ENCODE measurements at places on chromosomes 5 and 9.

- no peak for DNase-seq
Observed at GRCh38 chr9:136013524-136014034, 52.4 kb upstream of the UBAC1 start.

GRCh38 chr5:151595411-151595826 is 4.3 kb upstream of the FAT2 start:
- no peak for DNase-seq

DNA sequence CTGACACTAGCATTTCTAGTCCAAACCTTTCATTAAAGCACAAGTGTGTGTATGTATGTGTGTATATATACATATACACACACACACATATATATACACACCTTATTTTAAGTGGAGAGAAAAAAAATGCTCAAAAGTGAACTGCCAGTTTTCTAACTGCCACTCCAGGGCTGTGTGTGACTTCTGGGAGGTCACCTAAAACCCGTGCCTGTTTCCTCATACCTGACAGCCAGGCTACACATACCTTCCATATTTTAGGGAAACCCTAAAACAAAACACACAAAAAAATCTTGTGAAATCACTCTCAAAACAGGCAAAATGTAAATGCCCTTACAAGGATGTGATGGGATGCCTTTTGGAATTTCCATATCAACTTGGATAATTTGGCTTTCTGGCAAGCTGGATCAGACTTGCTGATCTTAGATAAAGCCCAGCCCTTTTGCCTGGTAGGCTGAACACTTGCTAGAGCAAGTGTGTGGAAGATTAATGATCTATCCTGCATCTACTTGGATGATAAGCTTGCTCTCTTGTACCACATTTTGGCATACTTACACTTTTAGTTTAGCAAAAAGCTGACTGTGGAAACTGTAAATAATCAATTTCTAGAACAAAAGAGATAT is 127.8 kb downstream of the GNAQ start:
- DNase-seq: no peak

- DNase-seq: no peak
Observed at GRCh38 chr5:35623991-35624390, 6.3 kb downstream of the SPEF2 start.

DNA sequence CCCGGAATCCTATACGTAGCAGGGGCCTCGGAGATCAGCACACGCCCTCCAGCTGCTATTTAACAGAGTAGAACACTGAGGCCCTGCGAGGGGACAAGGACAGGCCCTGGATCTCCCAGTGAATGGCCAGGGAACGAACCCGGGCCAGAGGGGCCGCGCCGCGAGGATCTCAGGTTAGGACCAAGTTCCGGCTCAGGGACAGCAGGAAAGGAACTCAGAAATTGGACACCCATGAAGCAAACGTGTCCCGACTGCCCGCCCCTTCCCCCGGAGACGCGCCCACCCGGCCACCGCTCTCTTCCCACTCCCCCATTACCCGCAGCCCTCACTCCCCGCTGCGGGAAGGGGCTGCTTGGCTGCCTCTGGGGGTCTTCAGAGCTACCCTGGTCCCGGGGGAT is 1.0 kb upstream of the FOXE1 start:
- no peak for DNase-seq

GRCh38 chr9:28363151-28363562 is 789.9 kb upstream of the C9orf72 start:
- no peak for DNase-seq

- DNase-seq: no peak
Observed at GRCh38 chr5:100175346-100175745, 359.8 kb upstream of the FAM174A start.

GRCh38 chr5:44860267-44860666 is 51.5 kb downstream of the MRPS30 start:
- no peak for DNase-seq

DNA sequence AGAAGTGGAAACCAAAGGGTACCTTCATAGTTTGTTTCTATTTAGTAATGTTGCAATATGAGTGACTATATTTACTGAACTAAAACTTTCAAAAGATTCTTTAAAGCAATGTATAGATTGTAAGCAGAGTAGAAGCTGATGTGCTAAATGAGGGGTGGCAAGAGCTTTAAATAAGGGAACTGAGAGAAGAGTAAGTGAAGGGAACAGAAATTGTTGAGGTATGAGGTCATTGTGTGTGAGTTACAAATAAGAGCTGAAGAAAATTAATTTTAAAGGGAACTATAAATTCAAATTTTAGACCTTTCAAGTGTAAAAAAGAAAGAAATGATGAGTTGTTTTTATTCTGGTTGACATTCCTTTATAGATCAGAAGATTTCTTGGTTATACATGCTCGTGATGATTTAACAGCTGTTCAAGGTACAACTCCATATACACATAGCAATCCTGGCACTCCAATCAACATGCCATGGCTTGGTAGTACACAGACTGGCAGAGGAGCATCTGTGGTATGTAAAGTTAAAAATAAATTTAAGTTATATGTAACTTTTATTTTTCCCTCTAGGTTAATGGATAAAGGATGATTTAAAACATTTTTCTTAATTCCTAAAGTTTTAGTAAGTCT is 135.1 kb upstream of the TNFAIP8 start:
- DNase-seq: no peak

DNA sequence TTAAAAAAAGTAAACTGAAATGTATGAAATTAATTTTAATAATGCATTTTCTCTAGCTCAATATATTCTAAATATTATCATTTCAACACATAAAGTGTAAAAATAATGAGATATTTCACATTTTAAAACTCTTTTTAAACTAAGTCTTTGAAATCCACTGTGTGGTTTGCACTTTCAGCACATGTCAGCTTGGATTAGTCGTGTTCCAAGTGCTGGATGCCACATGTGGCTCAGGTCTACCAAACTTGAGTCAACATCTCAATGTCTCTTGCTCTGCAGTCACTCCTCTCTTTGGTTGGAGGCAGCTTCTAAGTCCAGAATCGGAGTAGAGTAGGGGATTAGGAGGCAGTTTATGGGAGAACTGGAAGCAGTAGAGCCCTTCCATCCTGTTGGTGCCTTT is 173.7 kb upstream of the ANKRD55 start:
- DNase-seq: no peak

- DNase-seq: no peak
Observed at GRCh38 chr5:107523029-107523680, 147.6 kb downstream of the EFNA5 start.

DNA sequence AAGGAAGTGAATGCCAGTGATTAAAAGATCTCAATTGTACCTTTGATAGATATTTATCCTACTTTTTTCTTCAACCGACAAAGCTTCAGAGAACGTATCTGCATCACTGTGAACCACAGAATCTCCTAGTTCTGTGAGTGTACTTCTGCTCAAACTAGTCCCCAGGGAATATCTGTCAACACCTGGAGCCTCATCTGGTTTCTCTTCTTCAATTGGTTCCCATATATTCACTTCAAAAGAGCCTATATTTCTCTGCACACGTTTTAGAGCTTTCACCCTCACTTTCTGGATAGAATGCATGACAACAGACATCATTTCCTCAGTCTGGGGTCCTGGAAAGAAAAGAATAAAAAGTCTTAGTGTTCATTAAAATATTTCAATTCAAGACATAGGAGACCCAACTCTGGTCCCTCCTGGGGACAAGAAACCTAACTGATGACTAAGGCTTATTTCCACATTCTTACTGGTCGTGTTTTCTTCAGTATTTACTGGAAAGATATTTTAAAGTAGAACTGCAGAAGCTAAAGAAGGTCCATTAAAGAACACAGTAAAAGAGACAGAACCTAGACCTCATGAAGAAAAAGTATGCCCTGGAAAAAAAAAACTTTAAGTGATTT is 64.3 kb downstream of the CPLANE1 start:
- DNase-seq: no peak

GRCh38 chr9:114176624-114177291 is 21.4 kb downstream of the COL27A1 start:
- no peak for DNase-seq

DNA sequence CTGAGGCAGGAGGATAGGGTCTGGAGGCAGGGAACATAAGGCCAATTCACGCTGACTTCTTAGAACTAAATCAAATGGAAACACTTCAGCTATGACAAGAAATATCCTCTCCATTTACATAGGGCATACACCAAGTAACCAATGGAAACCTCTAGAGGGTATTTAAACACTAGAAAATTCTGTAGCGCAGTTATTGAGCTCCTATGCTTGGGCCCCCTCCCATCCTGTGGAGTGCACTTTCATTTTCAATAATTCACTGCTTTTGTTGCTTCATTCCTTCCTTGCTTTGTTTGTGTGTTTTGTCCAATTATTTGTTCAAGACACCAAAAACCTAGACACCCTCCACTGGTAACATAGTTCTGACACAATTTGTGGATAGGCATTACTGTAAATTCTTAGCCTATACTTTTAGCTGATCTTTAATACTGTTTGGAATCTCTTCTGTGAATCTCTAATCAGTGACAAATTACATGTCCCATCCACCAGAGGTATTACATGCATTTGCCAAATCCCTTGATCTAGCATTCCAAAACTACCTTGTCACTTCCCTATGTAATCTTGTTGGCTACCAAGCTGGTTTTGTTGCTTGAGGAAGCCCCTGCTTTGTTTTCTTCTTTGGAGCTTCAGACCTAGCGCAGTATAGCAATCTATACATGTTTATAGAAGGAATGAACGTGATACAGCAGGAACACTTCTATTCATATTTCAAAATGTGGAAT is 61.6 kb downstream of the ST8SIA4 start:
- no peak for DNase-seq

DNA sequence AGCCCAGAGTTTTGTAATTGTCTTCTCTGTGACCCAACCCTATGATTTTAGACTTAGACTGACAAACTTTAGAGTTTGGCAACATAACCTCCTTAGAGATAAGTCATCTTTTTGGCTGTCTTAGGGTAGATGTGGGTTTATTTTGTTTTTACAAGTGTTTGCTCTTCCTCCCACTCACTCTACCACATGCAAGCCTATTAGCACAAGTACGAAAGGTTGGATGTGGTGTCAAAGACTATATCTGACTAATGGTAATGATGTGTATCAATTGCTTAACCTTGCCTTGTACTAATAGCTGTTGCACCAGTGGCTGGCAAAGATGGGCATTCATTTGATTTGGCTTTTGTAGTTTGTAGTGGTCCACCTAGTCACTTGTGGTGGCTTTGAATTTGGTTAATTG is 46.5 kb downstream of the SLC25A46 start:
- DNase-seq: no peak

GRCh38 chr9:22617156-22617555 is 170.5 kb downstream of the DMRTA1 start:
- no peak for DNase-seq

DNA sequence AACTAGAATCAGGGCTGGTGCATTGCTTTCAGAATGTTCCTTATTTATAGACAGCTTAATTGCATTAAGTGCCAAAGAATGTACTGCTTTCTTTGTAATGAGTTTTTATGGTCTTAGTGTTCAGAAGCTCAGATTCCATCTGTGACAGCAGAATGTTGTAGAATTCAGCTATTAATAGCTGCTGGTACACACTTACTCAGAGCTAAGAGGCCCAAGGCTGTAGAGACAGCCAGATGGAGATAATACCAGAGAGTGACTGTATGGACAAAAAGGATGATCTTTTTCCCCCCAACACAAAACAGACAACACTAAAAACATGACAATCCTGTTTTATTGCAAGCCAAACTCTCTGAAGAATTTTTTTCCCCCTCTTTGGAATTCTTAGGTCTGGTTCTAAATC is 50.2 kb downstream of the PPP2R2B start:
- DNase-seq: no peak

DNA sequence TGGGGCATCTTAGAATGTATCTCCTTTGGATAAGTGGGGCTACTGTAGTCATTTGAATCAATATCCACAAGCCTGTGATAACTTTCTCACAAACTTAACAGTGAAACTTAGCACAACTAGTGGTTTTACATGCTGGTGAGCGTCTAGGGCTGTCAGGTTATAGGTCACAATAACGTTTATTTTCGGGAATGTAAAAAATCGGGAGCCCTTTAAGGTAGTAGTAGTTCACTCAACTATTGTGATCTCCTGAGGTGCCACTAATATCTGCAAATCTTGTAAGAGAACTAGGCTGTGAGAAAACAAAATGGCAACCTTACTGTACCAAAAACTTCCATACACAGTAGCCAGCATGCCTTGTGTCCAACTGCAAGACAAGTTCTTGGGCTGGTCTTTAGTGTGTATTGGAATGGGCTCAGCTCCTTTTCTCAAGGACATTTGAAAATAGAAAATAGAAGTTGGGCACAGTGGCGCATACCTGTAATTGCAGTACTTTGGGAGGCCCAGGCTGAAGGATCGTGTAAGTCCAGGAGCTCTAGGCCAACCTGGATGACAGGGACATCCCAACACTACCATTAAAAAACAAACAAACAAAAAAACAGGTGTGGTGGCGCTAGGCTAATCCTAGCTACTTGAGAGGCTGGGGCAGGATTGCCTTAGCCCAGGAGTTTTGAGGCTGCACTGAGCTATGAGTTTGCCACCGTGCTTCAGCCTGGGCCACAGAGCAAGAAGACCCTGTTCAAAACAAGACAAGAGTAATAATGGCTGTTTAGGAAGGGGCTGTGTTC is 5.2 kb upstream of the PKN3 start:
- no peak for DNase-seq

GRCh38 chr5:31825518-31826068 is 186.7 kb downstream of the PDZD2 start:
- peak; percentile 10 for DNase-seq

DNA sequence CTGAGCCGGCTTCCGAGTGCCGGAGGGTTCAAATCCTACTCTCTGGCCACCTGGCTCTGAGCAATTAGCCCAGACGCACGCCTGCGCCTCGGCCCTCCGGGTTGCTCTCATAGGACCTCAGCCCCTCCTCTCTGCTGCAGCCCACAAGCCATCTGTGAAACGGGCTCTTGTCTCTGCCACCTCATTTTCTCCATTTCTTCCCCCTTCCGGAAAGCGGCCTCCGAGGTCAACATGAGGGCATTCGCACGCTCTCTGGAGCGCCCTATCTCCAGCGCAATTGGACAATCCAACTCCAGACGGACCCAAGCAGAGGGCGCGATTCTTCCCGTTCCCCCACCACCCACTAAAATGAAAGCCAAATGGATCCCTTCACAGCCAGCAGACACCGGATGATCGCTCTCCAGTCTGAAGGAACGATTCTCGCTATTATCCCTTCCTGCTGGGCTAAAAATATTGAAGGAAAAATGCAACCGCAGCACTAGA is 41.5 kb downstream of the VAV2 start:
- DNase-seq: no peak

DNA sequence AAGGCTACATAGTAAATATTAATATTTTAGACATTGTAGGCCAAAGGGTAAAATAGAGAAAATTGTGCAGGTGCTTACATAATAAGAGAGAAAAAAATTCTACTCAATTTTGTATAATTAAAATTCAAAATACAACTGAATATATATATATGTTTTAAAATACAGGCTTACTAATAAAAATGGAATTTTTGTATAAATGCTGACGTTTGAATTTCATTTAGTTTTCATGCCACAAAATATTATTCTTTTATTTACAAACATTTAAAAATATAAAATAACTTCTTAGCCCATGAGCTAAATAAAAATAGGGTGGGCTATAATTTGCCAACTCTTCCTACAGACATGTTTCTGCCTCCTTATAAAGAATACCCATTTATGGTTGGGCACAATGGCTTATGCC is 328.6 kb downstream of the TRPM3 start:
- no peak for DNase-seq

GRCh38 chr9:116975126-116975525 is 288.0 kb downstream of the TRIM32 start:
- DNase-seq: no peak

GRCh38 chr5:15004506-15004905 is 132.9 kb upstream of the ANKH start:
- no peak for DNase-seq

GRCh38 chr5:30505014-30505886 is 688.2 kb upstream of the CDH6 start:
- DNase-seq: no peak

Data from stimulated activated CD4-positive, alpha-beta T cell treated with anti-CD3 and anti-CD28 coated beads, Interleukin-12 subunit alpha, Interleukin-12 subunit beta, amount 100 ng/mL, for 4 hours (primary cell).